ENCODE measurements at places on chromosomes 16 and 17.
A peak's percentile ranks its signal among the peaks of the same experiment; 100 is the strongest.

GRCh38 chr16:2427526-2427925 lies 1.7 kb upstream of the CCNF start:
- DNase-seq, result no peak

GRCh38 chr17:54932711-54933110 lies 32.1 kb downstream of the TOM1L1 start:
- no peak for DNase-seq

GRCh38 chr17:5249615-5250014 lies 15.0 kb upstream of the SCIMP start:
- DNase-seq, result peak; percentile 37

DNA sequence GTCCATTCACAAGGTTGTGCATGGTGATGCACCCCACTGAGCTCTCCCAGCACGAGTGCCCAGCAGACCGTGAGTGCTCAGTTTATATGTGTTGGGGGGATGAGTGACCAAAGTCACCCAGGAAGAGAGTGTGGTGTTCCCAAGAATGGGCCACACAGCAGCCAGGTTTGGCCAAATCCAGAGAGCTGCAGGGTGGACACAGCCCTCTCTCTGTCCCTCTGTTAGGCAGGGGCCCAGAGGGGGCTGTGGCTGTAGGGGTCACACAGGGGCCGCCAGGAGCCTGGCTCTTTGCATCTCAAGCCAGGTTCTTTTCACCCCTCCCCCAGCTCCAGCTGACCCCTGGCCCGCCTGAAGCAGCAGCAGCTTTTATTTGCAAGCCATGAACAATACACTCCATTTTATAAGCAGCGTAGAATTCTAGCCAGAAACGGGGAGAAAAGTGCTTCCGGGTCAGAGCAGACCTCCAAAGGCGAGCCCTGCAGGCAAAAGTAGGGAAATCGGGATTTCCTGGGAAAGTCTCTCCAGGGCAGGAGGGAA lies 13.3 kb downstream of the COTL1 start:
- no peak for DNase-seq

GRCh38 chr16:54212893-54213292 lies 73.7 kb downstream of the IRX3 start:
- no peak for DNase-seq

DNA sequence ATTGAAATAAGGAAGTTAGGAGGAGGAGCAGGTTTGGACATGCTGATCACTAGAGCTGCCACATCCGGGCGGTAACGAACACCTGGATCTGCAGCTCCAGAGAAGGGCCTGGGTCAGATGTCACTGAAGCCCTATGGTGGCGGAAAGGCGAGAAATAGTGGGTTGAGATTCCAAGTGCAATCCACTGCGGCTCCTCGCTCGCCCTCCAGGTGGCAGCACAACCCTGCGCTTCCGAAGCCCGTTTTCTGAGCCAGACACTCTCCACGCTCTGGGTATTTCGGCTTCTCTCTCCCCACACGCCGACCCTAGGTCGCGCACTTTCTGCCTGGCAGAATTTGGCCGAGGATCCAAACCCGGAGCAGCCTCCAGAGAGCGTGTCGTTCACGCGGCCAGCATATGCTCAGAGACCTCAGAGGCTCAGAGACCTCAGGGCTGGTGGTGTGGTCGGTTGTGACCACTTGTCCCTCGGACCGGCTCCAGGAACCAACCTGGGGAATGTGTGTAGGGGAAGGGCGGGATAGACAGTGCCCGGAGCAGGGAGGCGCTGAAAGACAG lies 922 bp upstream of the SLC2A4 start:
- DNase-seq, result peak; percentile 61

DNA sequence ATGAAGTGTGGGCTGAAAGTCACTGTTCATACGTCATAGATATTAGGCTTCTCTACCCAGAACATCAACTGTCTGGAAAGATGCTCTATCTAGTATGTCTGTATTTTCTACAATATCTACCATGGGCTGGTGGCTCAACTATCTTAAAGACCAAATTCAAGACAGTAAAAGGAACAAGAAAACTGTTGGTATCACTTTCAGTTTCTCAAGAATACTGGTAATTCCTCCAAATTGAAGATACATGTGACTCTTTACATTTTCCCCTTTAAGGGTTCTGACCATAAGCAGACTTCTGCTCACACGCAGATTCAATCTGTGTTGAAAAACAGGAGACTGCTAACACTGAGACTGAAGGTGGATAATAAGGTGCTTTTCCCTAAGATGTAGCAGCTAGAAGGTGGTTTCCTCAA lies 24.2 kb downstream of the XPO6 start:
- DNase-seq, result no peak

GRCh38 chr16:8026450-8026849 lies 563.9 kb downstream of the TMEM114 start:
- DNase-seq, result no peak

- no peak for DNase-seq
Observed at GRCh38 chr16:81483064-81483969, 38.7 kb downstream of the CMIP start.

GRCh38 chr17:7077911-7078546 lies 2.0 kb downstream of the CLEC10A start:
- no peak for DNase-seq

GRCh38 chr16:85046931-85047866 lies 19.6 kb downstream of the KIAA0513 start:
- no peak for DNase-seq

DNA sequence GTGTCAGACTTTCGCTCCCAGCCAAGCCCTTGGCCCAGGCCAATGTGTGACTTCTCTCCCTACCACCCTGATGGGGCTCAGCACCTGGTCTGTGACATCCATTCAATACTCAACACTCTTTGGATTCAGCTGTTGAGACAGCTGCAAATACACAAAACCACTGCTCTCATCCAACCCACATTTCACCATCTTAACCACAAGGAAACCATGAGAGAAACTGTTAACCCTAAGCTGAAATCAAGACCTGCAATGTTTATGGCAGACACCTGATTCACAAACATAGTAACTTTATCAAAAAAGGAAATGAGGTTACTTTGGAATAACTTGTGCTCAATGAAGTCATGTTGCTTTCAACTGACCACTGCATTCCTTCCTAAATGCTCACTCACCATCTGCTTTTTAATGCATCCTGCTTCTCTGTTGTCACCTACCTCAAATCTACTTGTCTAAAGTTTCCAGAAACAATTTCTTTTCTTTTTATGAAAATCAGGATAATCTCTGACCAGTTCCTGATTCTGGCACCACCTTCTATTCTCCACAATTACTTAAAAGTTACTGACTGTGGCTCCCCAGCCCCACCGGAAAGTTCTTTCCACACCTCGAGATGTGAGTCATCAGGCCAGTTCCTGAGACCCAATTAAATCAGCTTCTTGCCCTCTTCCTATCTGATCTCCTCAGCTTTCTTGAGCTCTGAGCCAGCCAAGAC lies 88.2 kb downstream of the NOG start:
- peak; percentile 91 for DNase-seq

DNA sequence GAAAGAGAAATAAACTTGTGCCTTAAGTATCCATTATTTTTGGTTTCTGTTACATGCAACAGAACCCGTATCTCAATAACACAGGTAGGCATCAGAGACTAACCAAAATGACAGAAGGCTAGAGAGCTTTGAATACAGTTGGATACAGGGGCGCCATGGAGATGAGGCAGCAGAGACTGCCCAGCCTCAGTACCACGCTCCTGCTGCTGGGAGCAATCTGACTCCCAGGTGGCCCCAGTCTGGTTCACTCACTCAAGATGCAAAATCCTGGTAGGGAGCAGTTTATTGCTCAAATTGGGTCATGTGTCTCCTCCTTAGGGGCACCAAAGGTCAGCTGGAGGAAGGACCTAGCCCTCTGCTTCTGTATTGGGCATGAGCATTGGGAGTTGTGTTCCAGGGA lies 218.9 kb downstream of the USP22 start:
- DNase-seq, result no peak
